ENCODE measurements at places on chromosomes 4 and X.

GRCh38 chr4:10622728-10623127, 61.8 kb downstream of the CLNK start:
- no peak for DNase-seq

DNA sequence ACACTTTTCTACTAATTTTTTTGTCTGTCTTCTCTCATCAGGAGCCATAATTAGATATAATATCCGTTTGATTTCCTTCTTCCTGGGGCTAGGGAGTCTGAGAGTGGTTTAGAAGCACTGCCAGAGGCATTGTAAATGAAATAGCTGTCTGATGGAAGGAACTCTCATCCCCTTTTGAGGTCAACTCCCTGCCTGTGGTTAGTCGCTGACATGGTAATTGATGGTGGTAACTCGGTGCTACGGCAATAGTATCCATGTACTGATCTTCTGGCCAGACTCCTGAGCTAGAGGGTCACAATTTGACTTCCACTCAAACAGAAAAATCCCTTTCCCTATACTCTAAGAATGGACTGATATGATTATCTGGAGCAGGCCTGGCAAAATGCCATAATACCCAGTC, 108.1 kb upstream of the TRPC5 start:
- DNase-seq = no peak

- DNase-seq = no peak
Measured at GRCh38 chr4:37601531-37601930, 84.6 kb downstream of the RELL1 start.

DNA sequence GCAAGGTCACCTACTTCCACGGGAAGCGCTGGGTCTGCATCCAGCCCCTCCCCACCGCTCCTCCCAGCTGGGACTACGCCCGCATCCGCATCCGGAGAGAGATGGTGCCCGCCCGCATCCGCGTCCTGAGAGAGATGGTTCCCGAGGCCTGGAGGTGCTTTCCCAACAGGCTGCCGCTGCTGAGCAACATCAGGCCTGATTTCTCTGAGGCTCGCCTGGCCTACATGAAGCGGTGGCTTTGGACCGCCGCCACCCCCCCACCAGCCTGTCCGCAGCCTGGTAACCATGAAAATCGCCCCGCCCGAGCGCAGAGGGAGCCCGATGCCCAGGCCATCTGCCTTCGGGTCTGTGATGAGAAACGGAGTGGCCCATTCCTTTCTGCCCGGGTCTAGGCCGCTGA, 18.1 kb downstream of the CLTRN start:
- DNase-seq = no peak

GRCh38 chr4:107213410-107213809, 177.3 kb upstream of the DKK2 start:
- DNase-seq = no peak

GRCh38 chr4:6953751-6954380, 44.2 kb downstream of the TBC1D14 start:
- peak; percentile 91 for DNase-seq

DNA sequence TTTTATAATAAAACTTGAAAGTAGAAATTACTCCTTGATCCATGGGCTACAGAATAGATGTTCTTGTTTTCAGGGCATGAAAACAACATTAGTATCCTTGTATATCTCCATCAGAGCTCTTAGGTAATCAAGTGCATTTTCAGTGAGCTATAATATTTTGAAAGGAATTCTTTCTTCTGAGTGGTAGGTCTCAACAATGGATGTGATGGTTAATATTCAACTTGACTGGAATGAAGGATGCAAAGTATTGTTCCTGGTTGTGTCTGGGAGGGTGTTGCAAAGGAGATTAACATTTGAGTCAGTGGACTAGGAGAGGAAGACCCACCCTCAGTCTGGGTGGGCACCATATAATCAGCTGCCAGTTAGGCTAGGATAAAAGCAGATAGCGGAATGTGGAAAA, 100.1 kb downstream of the LCORL start:
- no peak for DNase-seq

DNA sequence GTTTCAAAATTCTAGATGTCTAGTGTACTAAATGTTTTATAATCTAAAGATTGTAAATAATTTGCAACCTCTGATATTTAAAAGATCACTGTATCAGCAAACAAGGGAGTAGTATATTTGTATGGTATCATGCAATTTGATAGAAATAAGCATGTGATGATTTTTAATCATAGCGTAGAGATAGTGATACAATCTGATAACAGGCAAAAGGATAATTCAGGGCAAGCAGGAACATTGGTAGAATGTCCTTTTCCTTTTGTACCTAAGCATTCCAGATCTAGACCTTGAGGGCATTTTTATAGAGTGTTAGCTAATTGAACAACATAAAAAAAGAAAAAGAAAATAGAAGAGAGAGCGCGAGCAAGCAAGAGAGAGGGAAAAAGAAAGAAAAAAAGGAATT, 1.4 kb downstream of the ANK2 start:
- no peak for DNase-seq

GRCh38 chr4:138334346-138335016, 92.3 kb upstream of the SLC7A11 start:
- no peak for DNase-seq

GRCh38 chr4:99965674-99966350, 15.7 kb upstream of the H2AZ1 start:
- no peak for DNase-seq

DNA sequence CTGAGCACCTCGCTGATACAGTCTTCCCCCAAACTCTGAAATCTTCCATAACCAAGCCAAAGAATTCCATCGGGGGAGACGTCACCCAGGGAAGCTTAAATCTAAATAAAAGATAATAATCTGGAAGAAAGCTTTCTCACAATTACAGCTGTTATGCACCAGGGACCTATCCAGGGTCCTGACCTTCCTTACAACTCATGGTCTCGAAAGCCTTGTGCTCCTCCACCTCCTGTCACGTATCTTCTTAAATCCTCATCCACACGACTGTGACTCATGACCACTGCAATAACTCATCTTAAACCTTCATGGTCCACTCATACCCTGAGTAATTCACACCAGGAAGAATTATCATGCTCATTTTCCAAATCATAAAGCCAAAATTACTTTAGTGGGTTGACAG, 166.8 kb upstream of the FRG1 start:
- no peak for DNase-seq

DNA sequence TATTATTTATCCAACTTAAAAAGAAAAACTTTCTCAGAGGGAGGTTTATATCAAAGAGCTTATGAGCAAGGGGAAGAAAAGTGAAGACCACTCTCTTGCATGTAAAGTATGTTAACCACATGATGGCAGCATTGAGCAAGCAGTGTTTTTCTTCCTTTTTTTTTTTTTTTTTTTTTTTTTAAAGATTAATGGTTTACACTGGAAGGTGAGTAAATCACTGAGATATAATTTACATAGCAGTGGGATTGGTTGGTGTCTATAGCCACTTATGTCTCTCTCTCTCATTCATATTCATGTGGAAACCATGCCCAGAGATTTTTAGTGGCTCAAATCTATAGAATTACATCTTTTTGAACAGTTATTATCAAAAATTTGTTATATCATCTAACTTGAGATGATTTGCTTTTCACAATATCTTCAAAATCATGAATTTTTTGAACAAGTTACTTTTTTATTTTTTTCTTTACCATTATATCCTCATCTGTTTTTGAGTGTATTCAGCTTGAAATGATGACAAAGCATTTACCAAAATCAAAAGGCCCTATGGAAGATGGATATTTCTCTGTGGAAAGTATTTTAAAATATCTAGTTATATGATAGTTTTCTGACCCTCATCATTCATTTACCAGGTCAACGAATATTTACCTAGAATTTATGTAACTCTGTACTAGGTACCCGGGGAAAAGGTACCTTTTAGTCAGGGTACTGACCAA, 31.6 kb downstream of the MTHFD2L start:
- no peak for DNase-seq

DNA sequence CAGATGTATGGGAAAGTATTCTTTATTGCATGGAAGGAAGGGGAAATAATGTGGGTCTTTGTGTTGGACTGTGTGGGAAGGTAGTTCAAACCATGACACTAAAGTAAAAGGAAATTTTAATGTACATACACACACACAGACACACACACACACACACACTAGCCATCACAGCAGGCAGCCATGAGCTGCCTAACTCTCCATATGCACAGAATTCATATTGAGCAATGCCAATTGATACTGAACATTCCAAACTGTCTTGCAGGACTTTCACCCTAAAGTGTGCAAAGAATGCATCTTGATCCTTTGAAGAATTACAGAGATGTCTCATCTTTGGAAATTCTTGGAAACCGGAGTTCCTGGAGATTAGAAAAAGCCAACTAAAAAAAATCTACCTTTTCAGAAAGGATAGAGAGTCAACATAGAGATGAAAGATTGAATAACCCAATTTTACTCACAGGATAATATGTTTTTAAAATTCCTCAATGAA, 120.6 kb upstream of the MBNL3 start:
- no peak for DNase-seq

GRCh38 chr4:42865572-42866189, 26.8 kb upstream of the GRXCR1 start:
- no peak for DNase-seq

DNA sequence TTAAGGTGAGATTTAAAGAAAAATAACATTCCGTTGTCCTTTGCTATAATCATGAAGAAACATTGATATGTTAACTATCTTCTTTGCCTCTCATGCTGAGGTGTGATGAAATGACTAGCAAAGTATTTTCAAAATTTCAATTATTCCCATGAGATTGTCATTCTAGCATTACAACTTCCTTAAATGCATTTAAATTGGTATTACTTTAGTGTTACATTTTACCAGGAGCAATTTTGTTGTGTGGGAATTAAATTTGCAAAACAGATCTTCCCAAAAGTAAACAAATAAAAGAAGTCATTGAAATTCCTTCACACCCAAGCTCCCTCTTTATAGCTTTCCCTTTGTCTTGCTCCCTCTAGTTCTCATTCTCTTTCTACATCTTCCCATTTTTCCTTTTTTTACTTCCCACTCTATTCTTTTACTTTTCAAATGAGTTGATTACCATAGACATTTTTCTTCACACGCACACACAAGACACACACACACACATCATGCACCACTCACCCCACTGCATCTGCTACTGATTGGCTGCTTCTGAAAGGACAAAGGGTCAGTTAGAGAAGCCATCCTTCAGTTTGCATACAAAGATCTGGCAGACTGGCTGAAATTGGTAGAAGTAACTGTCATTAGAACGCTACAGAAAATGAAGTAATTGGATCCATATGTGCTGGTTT, 10.0 kb upstream of the APELA start:
- no peak for DNase-seq

GRCh38 chrX:367866-368265, 18.8 kb downstream of the PPP2R3B start:
- no peak for DNase-seq

DNA sequence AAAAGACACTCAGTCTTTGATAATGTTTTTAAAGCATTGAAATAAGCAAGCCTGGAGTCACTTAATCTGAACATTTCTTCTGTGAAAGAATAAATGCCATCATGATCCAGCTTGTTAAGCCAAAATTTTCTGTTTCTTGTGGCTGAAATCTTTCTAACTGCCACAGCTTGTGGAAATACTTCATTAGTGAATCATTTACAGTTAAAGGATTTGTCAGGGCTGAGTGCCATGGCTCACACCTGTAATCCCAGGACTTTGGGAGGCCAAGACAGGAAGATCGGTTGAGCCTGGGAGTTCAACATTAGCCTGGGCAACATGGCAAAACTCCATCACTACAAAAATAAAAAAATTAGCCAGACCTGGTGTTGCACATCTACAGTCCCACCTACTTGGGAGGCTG, 93.3 kb upstream of the PDE5A start:
- no peak for DNase-seq

All from suprapubic skin (tissue), 4 donors.